Fibroblast of skin of right quadriceps (primary cell): ENCODE measurements at places on chromosomes 16 and 17.

GRCh38 chr17:78497115-78497540, 80.1 kb downstream of the DNAH17 start:
- peak; percentile 62 for DNase-seq

DNA sequence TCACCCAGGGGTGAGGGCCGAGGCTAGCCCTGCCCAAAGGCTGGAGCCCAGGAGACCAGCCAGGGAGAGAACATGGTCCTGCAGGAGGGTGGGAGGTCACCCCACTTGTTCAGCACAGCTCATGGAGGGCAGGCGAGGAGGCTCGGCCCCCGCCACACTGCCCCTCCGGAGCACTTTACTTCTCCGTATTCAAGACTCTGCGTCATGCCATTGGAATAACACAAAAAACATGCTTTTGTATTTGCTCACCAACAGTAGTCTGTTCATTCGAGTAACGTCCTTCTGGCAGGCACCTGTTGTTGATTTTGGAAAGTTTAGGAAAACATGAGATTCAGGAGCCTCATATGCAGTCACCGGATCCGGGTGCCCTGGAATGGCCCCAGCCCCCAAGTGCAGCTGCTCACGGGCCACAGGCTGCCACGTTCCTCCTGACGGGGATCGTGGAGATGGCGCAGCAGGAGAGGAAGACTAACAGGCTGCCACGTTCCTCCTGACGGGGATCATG, 81.1 kb upstream of the DNAH17 start:
- peak; percentile 70 for DNase-seq

DNA sequence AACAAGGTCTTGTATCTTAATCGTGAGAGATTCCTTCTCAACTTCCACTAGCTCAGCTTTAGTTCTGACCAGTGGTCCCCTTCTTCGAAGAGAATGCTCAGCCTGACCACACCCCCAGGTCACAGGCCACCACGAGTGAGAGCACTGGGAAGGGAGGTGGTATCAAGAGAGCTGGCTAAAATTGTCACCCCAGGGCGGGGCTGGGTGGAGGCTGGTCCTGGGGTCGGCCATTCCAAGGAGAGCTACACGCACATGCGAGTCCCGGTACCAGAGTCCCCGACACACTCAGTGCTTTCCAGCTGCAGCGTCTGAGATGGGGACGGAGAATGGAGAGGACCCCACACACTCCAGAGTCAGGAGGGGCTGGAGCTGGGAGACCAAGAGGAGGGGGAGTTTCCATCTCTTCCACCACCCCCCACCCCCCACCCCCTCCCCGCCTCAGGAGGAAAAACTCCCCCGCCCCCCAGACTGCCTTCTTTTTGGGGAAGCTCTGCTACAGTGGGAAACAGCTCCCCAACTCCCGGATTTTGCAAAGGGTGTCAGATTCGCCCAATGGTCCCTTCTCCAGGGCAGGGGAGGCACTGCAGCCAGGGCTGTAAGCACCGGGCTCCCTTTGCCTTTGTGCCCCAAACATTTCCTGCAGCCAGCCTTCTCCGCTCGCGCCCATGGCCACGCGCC, 1.6 kb downstream of the C1QL1 start:
- DNase-seq = no peak

DNA sequence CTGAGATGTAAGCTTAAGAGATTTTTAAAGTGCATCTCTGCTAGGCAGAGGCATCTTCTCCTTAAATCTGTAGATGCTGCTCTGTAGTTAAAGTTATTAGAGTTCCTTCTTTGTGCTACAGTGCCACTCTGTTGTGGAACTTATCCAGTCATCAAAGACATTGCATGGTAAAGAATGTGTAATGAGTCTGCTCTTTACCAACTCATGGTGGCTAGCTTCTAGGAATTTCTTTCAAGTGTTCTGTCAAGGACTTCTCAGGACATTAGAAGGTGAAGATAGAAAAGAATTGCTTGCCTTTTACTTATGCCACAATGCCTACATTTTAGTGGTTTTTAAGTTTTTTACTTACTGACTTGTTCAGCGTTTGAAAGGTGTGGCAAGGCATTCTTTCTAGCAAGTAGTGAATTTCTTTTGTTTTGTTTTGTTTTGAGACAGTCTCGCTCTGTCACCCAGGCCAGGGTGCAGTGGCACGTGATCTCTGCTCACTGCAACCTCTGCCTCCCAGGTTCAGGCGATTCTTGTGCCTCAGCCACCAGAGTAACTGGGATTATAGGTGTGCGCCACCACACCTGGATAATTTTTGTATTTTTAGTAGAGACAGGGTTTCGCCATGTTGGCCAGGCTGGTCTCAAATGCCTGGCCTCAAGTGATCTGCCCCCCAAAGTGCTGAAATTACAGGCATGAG, 20.3 kb upstream of the ARL2BP start:
- no peak for DNase-seq

GRCh38 chr17:3890082-3890877, 2.6 kb downstream of the CAMKK1 start:
- DNase-seq = peak; percentile 93

- DNase-seq = no peak
These were observed 202.3 kb downstream of the KATNIP start for GRCh38 chr16:27752241-27752640.

- no peak for DNase-seq
These were observed 89.0 kb upstream of the TOB1 start for GRCh38 chr17:50955160-50955559.

GRCh38 chr16:980595-980854, 1.0 kb upstream of the SOX8 start:
- DNase-seq = no peak

DNA sequence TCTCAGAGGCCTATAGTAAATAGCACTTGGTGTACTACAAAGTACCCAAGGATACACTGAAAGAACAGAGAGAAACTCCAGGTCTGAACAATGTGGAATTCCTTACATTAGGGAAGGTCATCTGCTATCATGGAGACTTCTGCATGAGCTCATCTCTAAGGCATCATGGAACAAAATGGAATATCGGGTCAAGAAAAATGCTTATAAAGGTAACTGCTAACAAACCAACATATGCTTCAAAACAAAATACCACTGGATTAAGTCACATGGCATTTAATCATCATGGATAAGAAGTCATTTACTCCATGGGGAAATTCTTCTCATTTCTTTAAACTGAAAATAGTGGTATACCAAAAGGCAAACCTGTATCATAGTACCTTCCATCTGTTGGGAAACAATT, 34.2 kb downstream of the TXNDC11 start:
- DNase-seq = peak; percentile 25

- DNase-seq = no peak
These were observed 499.4 kb upstream of the C16orf82 start for GRCh38 chr16:26567356-26567755.

- no peak for DNase-seq
These were observed 21.0 kb downstream of the COQ7 start for GRCh38 chr16:19088341-19088916.

DNA sequence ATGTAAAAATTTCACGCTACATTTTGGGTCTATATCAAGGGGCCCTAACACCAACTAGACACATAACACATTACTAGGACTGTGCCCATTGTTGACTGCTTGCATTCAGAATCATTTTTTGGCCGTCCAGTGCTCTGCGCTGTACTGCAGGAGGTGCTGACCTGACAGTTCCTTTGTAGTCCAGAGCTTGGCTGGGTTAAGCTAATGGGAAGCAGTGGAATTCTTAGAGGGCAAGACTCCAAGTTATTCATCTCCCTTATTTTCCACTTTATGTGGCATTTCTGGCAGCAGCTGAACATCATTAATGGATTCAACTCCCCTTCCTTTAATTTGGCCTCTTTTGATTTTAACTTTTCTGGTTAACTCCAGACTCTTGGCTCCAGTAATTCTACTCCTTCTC, 351.7 kb downstream of the CDH8 start:
- DNase-seq = no peak

- no peak for DNase-seq
These were observed 9.0 kb downstream of the ZDHHC1 start for GRCh38 chr16:67407176-67407787.

DNA sequence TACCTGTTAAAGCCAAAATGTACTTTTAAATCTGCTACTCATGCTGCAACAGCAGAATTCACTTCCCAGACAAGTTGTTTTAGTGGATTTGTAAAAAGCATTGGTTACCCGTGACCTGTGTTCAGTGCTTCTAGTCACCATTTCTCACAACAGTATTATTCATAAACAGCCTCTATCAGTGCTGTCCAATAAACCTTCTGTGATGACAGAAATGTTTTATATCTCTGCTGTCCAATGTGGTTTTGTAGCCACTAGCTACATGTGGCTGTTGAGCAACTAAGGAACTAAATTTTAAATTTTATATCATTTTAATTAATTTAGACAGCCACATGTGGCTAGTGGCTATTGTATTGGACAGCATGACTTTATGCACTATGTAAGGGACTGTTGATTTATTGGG, 12.6 kb downstream of the MAP3K3 start:
- peak; percentile 29 for DNase-seq

DNA sequence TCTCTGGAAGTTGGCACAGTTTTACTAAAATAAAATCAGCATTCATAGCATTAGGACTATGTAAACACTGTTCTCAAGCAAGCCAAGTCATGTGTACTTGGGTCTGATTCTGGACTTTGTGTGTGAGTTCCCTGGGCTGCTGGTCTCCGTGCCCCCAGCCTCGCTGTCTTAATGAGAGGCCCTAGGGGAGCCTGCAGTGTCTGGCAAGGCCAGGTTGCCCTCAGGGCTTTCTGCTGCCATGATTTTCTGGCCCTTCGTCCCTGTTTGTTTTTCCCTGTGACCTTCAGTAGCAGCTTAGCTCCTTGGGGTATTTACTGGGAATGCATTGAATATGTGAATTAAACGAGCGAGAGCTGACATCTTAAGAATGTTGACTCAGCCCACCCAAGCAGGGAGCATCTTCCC, 161.8 kb downstream of the RPTOR start:
- no peak for DNase-seq

DNA sequence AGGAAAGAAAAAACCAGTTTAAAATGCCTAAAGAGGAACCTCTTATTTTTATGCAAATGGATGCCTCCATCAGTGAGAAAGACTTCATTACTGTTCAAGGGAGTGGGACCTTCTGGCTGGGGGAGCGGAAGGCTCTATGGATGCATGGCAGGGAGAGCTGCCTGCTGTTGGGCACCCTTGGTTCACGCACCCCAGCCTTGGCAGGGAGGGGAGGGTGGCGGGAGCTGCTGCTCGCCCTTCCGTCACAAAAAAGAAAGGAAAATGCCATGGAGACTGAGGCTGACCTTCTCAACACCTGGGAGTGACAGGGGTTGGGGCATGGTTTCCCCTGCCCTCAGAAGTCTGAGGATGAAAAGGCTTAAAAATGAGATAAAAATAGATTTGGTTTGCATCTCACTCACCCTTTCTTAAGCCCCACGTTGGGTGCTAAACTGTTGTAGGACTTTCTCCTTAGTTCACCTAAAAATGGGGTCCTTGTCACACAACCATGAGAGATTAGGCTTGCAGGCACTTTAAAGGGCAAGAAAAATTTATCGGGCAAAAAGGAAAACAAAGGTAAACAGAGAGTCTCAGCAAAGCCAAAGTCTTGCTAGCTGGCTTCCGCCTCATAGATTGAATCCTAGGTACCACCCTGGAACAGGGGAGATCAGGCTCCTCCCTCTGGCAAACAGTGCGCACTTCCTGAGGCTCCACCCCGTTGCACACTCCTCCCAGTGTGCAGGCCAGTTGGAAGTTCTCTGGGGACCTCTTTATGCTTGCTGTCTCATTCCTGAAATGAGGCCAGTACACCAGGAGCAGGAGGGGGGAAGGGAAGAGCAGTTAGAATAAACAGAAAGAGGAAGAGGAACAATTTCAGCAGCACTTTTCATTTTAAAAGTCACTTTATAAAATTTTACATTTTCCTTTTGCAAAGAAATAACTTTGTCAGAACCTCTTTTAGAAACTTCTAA, 31.6 kb downstream of the PHKB start:
- DNase-seq = peak; percentile 56

DNA sequence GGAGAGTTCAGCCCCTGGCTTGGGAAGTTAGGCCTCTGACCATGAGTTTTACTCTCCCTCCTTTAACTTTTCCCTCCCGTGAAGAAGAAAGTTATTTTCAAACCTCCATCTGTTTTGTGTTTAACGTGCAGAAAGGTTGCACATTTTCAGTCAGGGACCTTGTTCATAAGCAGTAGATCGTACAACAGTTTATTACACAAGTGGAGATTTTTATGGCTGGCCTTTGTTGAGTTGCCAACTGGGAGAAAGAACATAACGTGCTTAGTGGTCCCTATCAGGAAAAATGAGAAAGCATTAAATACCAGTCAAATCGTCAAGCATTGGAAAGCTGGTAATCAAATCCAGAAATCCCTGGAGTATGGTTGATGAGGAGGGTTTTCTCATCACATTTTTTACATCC, 117.9 kb upstream of the MYOCD start:
- peak; percentile 55 for DNase-seq

GRCh38 chr16:61581417-61582046, 454.7 kb downstream of the CDH8 start:
- no peak for DNase-seq

- no peak for DNase-seq
These were observed 21.1 kb downstream of the STH start for GRCh38 chr17:46020023-46020761.

GRCh38 chr17:74199306-74200092, 4.0 kb upstream of the RPL38 start:
- peak; percentile 37 for DNase-seq

GRCh38 chr17:29112771-29113295, 67.4 kb downstream of the MYO18A start:
- no peak for DNase-seq

DNA sequence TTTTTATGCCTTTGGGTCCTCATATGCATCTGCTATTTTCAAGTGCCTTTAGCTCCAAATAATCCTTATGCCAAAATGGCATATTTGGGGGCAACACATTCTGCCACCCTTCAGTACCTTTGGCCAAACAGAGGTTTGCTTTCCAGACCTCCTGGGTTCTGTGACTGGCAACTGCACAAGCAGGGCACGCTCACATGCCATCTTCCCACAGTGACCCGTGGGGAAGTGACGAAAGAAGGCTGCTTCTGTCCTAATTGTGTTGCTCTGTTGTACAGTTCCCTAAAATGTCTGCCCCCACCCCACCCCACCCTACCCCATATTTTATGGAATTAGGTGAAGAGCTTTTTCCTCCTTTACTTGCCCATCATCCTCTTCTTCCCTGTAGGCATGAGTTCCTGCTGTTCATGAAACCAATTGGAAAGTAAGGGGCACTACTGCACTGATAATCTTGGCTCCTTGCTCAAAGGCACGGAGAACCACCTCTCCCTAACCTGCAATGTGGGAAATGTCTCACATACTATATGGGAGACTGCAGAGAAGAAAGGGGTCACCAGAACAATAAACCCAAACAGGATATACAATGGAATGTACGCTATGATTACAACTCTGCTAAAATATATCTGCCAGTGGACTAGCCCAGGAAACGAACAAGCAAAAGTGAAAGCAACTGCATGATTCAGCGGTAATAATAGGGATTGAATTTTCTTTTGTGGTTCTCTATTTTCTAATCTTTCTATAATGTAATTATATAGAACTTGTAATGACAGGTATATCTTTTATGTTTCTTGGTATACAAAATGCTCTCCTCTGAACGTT, 3.3 kb upstream of the SLFN12L start:
- peak; percentile 22 for DNase-seq

- DNase-seq = no peak
These were observed 1.3 kb downstream of the MKS1 start for GRCh38 chr17:58217766-58218165.
